ENCODE measurements at places on chromosomes 4 and X.
A peak's percentile ranks its signal among the peaks of the same experiment; 100 is the strongest.

DNA sequence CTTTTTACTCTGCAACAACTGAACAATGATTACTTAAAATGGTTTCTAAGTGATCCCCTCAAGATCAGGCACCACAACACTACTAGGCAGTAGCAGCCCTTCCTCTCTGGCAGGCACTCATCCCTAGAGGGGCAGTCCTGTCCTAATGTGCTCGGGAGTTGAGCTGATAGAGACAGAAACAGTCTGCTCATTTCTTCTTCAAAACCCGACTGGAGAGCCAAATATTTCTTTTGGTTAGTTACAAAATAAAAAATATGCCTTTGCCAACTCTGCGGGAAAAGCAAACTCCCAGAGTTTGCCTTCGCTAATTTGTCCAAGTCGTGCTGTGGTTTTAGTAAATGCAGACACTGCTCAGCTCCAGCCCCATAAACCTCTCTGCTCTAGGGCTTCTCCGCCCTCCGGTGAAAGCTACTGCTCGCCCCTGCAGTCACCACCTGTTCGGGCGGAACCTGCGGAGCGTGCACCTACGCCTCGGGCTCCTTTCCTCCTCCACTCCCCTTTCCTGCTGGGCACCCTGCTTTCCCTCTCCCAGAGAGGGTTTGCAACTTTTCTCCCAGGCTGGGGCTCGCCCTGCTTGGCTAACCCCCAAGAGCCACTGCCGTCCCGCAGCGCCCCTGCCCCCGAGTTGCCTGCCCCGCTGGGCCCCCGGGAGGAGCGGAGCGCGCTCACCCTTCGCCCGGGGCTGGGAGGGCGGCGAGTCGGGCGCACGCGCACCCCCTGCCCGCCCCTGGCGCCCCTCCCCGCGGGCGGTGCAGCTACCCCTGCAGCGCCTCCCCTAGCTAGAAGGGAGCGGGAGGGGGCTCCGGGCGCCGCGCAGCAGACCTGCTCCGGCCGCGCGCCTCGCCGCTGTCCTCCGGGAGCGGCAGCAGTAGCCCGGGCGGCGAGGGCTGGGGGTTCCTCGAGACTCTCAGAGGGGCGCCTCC lies at the start of gene NPNT:
NPNT (plus strand) TSS at position 812 of the 923 bp plus-strand sequence. CDS start 182 bp downstream, outside the sequence.
- DNase-seq, result peak; percentile 45

DNA sequence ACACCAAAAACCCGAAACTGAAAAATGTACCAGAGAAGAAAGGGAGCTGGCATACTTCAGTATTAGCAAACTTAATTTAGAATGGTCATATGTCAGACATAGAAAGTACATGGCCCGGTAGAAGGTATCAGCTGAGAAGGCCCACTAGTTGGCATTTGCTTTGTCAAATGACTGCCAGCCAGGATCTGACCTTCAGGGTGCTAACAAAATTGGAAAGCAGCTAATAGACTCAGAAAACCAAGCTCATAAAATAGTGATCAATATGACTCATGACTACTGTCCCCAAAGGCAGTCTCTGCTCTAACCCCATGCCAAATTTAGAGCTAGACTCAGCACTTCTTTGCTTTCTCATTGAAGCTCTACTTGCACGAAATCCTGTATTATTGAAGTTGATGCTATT lies 342.7 kb downstream of the PDGFC start:
- DNase-seq, result no peak

GRCh38 chr4:41525129-41525528 lies 12.8 kb upstream of the LIMCH1 start:
- DNase-seq, result no peak

- DNase-seq, result no peak
These were observed 48.6 kb upstream of the ARSJ start for GRCh38 chr4:114028071-114028470.

DNA sequence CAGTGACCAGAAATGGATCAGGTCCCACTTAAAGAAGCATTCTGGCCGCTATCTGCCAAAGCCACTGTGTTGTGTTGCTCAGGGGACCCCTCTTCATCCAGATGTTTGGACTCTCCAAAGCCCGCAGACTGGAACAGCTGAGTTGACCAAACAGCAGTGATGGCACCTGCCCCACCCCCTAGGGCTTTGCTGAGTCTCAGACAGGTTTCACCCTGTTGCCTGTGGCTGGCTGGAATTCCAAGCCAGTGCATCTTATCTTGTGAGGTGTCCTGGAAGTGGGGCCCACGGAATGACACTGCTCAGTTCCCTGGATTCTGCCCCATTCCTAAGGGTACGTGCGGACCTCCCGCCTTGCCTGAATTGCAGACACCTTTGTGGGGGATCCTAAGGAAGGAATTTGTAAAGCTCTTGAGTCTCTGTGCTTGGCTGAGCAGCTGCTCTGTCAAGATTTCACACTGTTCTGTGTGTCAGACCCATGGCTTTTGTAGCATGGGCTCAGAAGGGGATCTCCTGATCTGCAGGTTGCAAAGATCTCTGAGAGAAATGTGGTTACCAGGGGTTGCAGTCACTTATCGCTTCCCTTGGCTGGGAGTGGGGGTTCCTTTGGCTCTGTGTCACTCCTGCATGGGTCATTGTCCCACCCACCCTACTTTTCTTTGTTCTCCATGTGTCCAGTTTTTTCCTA lies 1707.9 kb upstream of the PCDH10 start:
- DNase-seq, result no peak

DNA sequence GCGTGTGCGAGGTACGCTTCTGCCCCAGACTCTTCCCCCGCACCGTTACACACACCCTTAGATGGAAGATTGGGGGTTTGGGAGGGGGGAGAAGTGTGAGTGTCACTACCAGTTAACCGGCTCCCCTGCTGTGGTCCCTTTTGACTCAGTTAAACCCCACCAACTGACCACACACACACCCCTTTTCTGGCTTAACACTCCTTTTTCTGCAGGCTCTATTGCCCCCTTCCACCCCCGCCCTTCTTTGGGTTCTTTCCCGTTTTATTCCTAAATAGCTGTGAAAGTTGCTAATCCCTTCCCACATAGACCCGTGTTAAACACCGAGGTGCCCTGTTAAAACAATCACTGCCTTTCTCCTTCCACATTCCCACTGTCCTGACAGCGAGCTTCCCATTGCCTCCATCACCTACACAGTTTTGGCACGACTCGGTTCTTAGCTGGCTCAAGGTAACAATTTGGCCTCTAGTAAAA lies 3.7 kb upstream of the NR3C2 start:
- DNase-seq, result no peak

- DNase-seq, result no peak
These were observed 2.2 kb downstream of the NHS start for GRCh38 chrX:17377091-17377717.

DNA sequence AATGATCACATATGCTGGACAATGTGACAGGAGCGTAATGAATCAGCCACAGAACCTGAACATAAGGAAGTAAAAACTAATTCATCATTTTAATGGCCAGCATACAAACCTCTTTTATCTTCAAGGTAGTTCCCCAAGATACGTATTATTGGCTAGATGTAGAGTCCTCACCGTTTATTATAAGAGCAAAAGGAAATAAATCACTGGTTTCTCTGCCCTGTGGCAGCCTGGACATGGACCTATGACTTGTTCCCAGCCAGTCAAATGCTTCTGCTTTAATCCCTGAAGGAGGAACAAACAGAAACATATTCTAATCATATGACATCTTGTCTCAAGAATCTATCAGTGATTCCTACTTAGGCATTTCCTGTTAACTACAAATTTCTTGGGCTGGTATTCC lies 86.8 kb upstream of the FAM241A start:
- DNase-seq, result no peak

DNA sequence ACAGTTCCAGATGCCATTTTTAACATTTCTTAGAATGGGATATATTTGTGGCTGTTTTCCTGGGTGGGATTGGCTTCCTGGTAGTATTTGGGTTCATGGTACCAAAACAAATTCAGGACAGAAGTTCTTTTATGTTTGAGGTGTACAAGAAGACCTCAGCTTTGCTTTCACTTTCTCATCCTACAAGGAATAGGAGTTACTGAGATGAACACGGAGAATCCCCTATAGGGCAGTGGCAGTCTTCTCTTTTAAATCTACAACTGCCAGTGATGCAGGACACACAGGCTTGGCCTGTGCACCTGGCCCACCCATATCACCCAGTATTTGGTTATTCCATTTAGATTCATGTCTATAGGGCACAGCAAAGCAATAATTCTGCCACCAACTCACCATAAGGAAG lies 35.2 kb downstream of the SLC10A7 start:
- no peak for DNase-seq

GRCh38 chrX:2748171-2748814 lies 3.5 kb upstream of the XG start:
- DNase-seq, result no peak

GRCh38 chr4:173420324-173420752 lies 21.4 kb upstream of the SCRG1 start:
- DNase-seq, result peak; percentile 10

GRCh38 chrX:126770179-126770578 lies 49.4 kb upstream of the PRR32 start:
- DNase-seq, result peak; percentile 5
